HFFc6 (cell line): ENCODE measurements at places on chromosomes 6 and 20. TPM values are rescaled to one million over a fixed set of nuclear protein-coding genes. Genes with fewer than 3 reads are reported as not detected.
A peak's percentile ranks its signal among the peaks of the same experiment; 100 is the strongest.

- no peak for DNase-seq
Observed at GRCh38 chr6:44128020-44128917, 915 bp downstream of the TMEM63B start.

DNA sequence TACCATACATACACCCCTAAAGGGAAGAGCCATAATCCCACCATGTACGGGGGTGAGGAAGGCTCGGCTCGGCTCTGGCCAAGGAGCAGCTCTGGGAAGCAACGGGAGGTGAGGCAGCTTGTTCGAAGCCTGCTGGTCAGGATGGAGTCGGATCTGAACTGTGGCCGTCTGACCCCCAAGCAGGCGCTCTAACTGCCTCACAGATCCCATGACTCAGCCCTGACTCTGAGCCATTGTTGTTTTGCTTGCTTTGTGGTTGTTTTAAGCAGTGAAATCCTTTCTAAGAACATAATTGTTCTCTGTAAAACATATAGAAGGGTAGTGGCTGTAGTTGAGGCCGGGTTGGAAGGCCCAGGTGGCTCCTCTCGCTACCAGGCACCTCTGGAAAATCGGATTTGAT lies 10.9 kb downstream of the C6orf132 start:
- DNase-seq, result peak; percentile 73

GRCh38 chr6:134870677-134871498 lies 79.0 kb downstream of the ALDH8A1 start:
- DNase-seq, result no peak

DNA sequence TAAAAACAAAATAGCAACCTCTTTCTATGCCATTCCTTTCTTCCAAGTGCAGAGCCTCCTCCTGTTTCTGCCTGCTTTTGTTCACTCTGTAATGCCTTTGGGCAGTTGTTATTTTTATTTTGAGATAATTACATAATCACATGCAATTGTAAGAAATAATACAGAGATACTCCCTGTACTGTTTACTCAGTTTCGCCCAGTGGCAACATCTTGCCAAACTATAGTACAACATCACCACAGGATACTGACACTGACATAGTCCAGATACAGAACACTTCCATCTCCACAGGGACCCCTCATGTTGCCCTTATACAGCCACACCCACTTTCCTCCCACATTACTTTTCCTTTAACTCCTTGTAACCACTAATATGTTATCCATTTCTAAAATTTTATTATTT lies 59.7 kb downstream of the BANF2 start:
- DNase-seq, result no peak

DNA sequence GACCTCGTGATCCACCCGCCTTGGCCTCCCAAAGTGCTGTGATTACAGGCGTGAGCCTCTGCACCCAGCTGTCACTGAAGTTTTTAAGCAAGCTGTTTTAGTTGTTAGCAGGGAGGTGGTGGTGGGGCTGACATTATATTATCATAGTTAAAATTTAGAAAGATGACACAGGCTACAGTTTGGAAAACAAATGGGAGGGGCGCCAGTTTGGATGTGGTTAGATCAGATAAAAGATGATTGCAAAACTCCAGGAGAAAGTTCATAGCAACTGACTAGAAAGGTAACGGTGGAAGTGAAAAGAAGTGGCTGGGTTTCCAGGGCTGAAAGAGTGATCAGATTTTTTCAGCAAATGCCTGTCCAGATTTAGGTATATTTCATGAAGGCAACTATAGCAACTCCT lies 311.9 kb upstream of the CITED2 start:
- DNase-seq, result peak; percentile 12

The ANGPT4 gene
- not detected in 3 replicates for total RNA-seq

GRCh38 chr6:56017198-56017597 lies 141.8 kb upstream of the BMP5 start:
- DNase-seq, result no peak

The DPM1 gene
- 52.9 to 58.5 TPM (median 55.6 TPM) in 3 replicates for total RNA-seq

The HTR1E gene
- total RNA-seq, result not detected in 3 replicates

The SLC22A1 gene
- 0.24 to 0.27 TPM in 2 of 3 replicates, not detected in the other for total RNA-seq

The OOEP gene
- not detected in 3 replicates for total RNA-seq

DNA sequence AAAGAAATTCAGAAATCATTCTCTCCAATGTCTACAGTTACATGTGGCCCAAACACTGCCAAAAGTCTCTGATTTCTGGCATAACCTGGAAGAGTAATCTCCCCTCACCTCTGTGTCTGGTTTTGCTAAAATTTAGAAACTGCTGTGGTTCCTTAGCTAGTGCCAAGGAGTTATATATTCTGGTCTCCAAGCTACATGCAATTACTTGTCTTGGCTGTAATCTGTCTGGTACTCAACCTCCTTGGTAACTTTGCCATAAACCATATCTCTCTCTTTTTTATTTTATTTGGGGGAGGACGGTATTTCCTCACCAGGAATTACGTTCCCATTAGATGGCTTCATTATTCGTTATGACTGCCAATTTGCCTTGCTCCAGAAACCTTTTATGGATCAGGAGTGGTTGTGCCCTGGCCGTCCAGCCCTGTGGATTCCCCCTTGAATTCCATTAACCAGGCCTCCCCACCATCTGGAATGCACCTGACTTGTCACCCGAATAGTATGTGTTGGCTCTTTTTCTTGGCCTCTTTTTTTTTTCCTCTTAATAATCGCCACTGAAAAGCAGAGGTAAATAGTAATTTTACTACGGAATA lies 400.0 kb downstream of the CD83 start:
- no peak for DNase-seq

DNA sequence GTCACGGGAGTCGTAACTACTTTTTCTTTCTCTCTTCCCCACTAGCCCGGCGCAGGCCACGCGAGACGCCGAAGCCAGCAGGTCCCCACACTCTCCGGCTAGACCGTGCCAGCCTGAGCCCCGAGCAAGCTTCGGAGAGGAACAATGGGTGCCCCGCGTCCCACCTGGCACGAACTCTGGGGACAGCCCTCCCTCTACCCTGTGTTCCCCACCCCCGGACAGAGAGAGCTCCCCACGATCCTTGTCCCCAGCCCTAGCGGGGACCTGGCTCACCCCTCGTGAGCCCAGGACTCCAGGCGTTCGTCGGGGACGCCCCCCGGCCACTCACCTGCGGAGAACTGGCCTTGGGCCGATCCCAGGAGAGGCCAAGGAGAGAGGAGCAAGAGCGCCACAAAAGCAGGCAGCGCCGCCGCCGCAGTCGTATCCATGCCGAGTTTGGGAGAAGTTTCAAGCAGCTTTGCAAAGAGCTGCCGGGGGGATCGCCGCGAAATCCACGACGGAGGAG lies 416 bp downstream of the PTPRK start:
- DNase-seq, result no peak

The NFATC2 gene
- 0.50 to 1.1 TPM (median 0.79 TPM) in 3 replicates for total RNA-seq

GRCh38 chr6:3791526-3792203 lies 40.2 kb upstream of the PXDC1 start:
- DNase-seq, result no peak

The BMP7 gene
- total RNA-seq, result not detected in 3 replicates

GRCh38 chr6:138986578-138986977 lies 1.5 kb downstream of the REPS1 start:
- DNase-seq, result peak; percentile 11

- DNase-seq, result no peak
Observed at GRCh38 chr6:28580475-28580874, 54.8 kb downstream of the GPX5 start.

- DNase-seq, result no peak
Observed at GRCh38 chr6:111952274-111952673, 79.0 kb upstream of the FYN start.

The IL17F gene
- total RNA-seq, result not detected in 2 replicates

DNA sequence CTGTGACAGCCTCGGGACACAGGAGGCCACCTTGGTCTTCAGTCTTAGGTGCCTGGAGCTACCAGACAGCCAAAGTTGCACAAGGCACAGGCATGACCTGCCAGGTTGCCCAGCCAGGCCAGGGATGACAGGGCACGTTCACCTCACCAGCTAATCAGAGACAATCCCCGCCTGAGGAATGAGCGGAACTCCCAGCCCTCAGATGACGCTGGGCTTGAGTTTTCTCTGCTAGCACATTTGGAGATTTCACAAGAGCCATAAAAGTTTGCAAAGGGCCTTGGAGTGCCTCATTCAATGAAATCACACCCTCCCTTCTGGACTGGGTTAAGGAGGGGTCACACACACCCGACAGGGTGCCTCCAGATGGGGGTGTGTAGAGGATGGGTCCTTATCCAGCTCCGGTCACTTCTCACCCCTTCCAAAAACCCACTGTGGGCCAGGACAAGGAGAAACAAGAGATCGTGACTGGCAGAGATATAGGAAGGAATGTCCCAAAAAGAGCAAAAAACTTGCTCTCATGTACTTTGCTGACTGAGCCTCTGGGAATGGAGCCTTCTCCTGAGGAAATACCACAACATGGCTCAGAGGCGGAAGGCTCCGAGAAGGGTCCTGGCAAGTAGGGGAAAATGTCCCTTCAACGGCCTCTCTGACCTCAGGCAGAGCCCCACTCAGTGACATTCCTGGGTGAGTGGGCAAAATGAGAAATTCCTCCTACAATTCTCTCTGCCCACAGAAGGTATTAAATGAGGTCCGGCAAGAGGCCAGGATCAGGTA lies 121.6 kb downstream of the ISM1 start:
- peak; percentile 22 for DNase-seq

The DZANK1 gene
- total RNA-seq, result 1.2 to 1.5 TPM (median 1.3 TPM) in 3 replicates

DNA sequence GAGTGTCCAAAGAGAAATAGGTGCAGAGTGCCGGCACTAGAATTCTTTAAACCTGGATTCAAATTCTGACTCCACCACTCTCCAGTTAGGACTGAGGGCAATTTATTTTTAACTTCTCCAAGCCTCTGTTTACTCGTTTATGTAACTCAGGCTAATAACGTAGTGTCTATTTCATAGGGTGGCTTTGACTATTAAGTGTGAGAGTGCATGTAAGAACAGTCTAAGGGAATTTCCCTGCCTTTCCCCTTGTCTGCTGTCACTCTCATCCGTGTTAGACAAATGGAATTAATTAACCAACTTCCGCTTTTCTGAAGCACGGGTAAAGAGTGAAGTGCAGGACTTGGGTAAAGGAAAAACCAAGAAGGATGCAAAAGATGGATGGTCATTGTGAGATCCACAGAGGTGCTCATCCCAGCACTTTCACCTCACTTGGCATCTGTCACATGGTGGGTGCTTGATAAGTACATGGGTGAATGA lies 4.1 kb upstream of the ZKSCAN8 start:
- no peak for DNase-seq

GRCh38 chr20:41242807-41243206 lies 74.7 kb downstream of the ZHX3 start:
- no peak for DNase-seq

The CAPN11 gene
- not detected in 3 replicates for total RNA-seq

The RCAN2 gene
- total RNA-seq, result 0.28 to 1.0 TPM in 2 of 3 replicates, not detected in the other

- no peak for DNase-seq
Observed at GRCh38 chr6:127343809-127344659, 625 bp upstream of the ECHDC1 start.

GRCh38 chr6:113246186-113246585 lies 611.0 kb upstream of the MARCKS start:
- no peak for DNase-seq

The SLC17A2 gene
- total RNA-seq, result not detected in 3 replicates

- no peak for DNase-seq
Observed at GRCh38 chr20:3765171-3765882, 2.2 kb downstream of the ADISSP start.

The C6orf89 gene
- total RNA-seq, result 78.1 to 83.3 TPM (median 81.8 TPM) in 3 replicates

GRCh38 chr20:44701118-44701857 lies 13.9 kb upstream of the CCN5 start:
- no peak for DNase-seq

DNA sequence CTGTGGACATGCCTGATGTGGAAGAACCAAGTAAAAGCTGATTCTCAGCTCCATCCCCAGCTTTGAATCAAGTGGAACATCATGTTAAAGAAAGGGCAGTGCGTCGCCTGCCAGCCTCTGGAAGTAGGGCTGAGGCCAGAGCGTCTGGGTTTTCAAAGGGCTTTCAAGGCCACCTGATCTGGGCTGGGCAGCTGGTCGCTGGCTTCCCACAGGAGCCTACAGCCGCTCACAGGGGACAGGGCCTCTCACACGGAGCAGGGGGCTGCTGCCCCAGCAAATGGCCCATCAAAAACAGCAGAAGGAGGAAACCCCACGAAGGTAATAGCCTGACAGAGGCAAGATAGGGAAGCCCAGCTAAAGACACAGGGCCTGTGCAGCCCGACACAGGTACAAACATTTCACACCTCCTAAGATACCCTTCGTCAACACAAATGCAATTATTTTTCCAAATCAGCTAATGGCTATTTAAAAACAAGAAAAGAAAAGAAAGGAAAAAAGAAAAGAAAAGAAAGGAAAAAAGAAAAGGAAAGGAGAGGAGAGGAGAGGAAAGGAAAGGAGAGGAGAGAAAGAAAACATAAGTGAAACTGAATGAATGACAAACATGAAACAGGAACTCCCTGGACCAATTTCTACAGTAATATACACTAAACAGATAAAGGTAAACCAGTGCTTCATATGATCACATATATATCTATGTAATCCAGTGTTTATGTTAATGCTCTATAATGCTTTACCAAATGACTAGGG lies 24.8 kb downstream of the RRBP1 start:
- no peak for DNase-seq

The DPPA5 gene
- not detected in 2 replicates for total RNA-seq

The PERP gene
- 44.5 to 53.4 TPM (median 47.0 TPM) in 3 replicates for total RNA-seq

The HSP90AB1 gene
- total RNA-seq, result 799 to 956 TPM (median 907 TPM) in 3 replicates

GRCh38 chr20:12790859-12791258 lies 217.9 kb upstream of the SPTLC3 start:
- no peak for DNase-seq

DNA sequence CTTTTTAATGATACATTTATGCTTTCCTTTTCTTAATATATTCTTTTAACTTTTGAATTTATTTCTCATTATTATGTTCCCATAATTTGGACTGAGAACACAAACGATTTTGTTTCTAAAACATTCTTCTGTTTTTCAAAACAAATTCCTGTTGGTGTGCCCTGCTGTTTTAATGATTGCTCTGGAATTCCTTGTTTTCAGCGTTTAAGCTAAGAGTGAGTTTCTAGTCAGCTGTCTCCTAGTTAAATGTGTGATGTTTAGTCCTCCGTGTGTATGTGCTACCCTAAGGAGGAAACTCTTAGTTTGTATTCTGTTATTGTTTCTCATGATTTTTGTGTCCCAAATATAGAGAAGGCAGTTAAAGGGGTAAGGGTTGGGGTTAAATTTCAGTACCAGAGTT lies 306.1 kb upstream of the RGS17 start:
- no peak for DNase-seq

The RIPOR2 gene
- total RNA-seq, result 8.3 to 19.9 TPM (median 9.1 TPM) in 3 replicates

DNA sequence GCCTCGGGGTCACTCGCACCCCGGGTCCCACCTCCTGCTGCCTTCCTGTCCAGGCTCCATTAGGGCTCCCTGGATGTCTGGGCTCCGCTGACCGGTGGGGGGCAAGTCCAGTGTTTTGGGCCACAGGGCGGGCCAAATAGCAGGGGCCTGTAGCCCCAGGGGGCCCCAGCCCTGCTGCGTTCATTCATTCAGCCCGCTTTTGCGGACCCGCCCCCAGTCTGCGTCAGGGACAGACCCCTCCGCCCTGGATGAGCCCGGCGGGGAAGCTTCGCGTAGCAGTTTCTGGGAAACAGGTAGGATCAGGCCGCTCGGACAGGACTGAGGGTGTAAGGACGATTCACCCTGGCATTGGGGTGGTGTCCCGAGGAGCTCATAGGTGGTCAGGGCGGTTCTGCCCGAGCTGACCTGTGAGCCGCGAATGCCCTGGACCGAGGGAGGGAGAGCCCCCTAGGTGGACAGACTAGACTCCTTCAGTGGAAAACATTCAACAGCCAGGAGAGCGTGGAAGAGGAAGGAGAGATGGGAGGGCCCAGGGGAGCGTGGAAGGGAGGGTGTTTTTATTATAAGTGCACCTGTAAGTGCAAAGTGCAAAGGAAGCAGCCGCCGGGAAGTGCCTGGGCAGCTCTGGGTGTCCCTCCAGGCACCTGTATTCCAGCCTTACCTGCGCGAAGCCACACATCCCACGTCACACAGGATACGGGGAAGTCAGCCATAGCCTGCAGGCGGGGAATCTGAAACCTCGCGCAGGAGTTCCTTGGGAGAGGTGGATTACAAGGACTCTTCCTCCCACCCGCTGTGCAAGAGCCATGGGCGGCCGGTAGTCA lies 662 bp downstream of the ENTPD6 start:
- DNase-seq, result peak; percentile 6
